ENCODE measurements at places on chromosomes 6 and 20.

DNA sequence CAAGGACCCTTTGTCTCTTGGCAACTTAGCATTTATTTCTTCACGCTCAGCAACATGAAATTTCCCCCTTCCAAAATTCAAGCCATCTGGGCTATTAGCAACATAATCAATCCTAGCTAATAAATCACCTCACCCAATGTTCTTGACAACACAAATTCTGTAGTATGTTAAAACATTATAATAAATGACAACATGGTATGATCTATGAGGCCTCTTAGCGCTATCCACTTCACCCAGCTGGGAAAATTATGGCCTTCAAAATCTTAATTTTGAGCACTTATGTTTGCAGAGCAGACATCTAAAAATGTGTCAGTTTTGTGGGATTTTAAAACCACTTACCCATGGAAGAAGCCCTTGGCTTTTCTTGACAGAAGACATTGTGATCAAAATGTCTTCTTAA, 181.9 kb downstream of the HDGFL1 start:
- DNase-seq = no peak

DNA sequence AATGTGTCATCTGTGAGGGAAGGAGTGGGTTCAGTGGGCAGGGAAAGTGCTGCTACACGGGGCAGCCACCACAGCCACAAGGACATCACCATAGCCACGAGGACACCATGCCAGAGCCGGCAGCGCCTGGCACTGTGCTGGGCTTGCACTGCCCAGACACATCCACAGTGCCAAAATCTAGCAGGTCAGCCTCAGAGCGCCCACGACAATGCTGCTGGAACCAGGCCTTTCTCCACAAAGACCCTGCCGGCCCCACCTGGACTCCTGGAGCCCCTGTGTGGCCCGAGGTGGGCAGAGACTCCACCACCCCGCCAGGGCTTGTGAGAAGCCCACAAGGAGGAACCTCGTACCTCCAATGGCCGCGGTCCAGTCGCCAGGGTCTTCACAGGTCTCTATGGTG, 18.6 kb upstream of the HELZ2 start:
- DNase-seq = no peak

DNA sequence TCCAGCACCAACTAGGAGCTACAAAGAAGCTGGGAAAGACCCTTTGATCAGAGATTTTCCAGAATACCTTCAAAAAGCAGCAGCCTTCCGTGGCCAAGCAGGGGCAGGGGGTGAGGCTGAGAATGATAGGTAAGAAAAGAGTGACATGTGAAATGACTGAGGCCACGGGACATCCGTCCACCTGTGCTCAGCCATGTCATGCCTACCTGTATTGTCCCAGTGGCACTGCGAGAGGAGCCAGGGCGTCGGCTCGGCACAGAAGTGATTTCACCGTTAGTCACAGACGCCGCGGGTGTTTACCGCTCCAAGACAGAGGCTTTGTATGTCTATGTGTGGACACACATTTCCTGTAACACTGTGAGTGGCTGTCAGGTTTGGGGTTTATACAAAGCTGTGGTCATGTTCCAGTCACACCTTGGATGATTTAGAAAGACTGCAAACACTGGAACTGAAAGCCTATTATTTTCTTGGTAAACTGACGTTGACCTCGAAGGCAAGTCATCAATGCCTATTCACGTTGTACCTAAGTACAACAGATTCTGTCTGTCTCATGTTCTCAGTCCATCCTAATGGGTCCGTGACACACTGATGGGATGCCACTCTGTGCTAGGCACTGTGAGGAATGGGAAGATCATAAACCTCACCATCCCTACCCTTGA, 32.1 kb upstream of the JAG1 start:
- no peak for DNase-seq

GRCh38 chr6:127015858-127016257, 102.6 kb upstream of the RSPO3 start:
- no peak for DNase-seq

- no peak for DNase-seq
Measured at GRCh38 chr6:107116328-107116892, 1.1 kb upstream of the BEND3 start.
